ENCODE measurements at places on chromosomes 2 and 18.

DNA sequence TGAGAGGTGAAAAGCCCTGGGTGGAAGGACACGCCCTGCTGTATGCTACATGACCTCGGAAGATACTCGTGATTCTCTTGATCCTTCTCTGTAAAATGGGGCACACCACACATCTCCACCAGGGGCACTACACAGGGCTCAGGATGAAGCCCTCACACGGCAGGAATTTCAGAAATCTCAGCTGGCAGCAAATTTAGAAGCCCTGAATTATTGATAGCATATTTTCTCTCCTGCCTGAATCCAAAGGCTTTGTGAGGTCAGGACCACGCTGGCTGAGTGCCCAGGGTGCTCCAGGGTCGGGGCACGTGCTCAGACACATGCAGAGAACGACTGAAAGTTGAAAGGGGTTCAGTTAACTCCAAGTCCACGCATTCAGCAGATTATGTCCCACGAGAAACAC is 42.1 kb upstream of the GALR1 start:
- peak; percentile 72 for DNase-seq

DNA sequence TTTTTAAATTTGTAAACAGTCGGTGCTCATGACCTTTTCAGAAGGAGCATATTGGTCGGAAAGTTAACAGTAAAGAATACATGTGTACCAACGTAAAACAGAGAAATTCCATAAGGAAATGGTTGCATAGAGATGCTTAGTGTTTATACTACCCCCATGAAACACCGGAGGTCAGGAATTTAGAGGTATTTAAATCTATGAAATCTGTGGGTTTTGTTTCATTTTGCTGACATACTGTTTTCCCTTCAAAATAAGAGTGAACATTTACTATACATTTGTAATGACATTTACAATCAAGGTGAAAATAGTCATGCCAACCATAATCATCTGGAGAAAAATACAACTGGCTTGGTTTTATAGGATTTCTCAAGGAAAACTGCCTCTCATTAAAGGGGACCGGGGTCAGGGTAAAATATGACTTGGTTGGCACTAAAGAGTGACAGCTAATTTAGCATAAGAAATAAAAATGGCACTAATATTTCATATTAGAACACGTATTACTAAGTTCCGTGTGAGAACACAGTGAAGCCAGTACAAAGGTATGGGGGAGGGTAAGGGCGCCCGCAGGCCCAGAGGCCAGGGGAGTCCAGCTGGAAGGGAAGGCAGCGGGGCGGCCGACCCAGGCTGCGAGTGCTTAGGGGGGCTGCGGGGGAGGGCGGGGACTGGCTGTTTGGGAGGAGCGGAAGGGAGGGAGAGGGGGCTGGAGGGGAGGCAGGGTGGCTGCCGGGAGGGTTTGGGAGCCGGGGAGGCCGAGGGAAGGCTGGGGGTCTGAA is 1.1 kb upstream of the RNU4ATAC start:
- no peak for DNase-seq

DNA sequence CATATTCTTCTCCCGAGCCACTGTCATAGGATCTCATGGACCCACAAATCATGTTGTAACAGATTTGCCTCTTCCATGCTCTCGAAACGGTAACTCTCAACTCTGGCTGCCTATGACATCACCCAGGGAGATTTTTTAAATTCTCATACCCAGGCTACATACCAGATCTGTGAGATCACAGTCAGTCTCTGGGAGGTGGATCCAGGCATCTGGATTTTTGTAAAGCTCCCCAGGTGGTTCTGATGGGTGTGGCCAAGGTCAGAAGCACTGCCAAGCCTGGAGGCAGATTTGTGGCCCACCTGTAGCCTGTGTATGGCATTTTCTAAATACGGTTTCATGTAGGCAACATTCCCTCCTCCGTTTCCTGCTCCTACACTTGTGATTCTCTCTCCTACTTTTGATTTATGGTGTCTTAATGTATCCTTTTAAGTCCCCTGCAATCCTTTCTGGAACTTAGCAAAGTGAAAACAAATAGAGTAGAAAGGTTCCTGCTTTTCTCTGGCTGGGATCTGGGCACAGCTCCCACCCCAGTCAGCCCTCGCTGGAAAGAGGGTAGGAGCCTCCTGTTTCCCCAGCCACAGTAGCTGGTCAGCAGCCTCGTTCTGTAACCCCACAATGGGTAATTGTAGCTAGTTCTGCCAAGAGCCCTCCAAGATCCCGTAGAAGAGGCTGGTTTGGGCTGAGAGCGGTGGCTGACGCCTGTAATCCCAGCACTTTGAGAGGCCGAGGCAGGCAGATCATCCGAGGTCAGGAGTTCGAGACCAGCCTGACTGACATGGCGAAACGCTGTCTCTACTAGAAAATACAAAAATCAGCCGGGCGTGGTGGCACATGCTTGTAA is 96.2 kb downstream of the KLHL29 start:
- peak; percentile 20 for DNase-seq

GRCh38 chr18:38386146-38386545 is 820.5 kb upstream of the CELF4 start:
- no peak for DNase-seq

DNA sequence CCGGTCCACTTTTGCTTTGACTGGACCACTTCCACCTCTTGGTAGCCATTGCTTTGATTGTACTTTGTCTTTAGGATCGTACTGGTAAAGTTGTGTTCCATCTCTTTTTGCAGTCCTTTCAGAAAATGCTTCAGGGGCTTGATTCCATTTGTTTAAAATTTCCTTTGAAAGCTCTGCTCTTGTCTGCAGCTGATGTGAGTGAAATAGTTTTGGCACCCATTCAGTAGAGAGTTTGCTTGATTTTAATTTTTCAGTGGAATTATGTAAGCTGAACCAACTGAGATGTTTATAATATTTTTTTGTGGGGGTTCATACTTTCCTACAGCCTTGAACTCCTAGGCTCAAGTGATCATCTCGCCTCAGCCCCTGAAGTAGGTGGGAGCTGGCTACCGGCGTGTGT is 7.6 kb upstream of the MIB1 start:
- no peak for DNase-seq

- no peak for DNase-seq
Observed at GRCh38 chr2:174703430-174703829, 60.8 kb downstream of the CHRNA1 start.

- DNase-seq = no peak
Observed at GRCh38 chr2:84914334-84914733, 8.9 kb downstream of the TMSB10 start.

DNA sequence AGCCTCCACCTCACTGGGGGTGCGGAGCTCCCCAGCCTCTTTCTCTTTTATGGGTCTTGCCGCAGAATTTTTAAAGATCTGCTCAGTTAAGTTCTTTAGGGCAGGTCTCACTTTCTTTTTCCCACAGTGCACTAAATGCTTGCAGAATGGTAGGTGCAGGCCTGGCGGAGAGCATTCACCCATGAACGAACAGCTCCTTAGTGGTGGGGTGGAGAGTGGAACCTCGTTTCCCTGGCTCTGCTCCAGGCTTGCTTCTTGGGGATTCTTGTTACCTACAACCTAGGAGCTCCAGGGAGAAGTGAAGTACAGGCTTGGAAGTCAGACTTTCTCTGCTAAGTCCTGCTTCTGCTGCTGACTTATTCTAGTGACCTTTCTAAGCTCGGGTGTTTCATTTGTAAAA is 70.3 kb upstream of the PXDN start:
- no peak for DNase-seq

- DNase-seq = no peak
Observed at GRCh38 chr2:66494708-66495107, 59.8 kb downstream of the MEIS1 start.

- DNase-seq = no peak
Observed at GRCh38 chr2:15788830-15789229, 151.5 kb upstream of the MYCN start.

DNA sequence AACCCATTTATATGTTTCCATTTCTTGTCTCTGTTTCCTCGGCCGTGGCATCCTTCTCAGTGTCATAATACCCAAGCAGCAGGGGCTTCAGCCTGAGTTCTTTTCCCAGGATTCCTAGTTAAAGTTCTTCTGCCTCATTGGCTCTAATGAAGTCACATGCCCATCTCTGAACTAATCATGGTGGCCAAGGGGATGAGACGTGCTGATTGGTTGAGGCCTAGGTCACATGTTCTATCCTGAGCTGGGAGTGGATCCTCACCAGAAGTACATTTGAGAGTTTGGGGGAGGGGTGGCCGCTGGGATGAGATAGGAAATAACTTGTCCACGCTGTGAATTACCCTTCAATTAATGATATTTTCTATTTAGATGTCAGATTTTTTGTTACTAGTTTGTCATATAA is 3.8 kb upstream of the UGT1A5 start:
- no peak for DNase-seq

DNA sequence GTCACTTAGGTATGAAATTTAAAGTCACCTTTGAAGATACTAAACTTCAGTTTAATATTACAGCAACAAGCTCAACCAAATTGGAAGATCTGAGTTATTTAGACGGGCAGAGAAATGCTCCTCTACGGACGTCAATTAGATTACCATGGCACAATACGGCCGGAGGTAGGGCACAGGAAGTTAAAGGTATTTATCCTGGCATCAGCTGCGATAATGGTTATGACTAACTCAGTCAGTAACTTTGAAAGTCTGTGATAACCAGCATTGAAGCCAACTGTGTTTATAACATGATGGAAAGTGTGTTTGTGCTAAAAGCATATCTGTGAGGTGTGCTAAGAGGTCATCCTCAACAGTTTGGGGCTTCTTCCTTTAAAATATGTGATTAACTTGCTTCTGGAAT is 117.3 kb downstream of the WDSUB1 start:
- peak; percentile 73 for DNase-seq

DNA sequence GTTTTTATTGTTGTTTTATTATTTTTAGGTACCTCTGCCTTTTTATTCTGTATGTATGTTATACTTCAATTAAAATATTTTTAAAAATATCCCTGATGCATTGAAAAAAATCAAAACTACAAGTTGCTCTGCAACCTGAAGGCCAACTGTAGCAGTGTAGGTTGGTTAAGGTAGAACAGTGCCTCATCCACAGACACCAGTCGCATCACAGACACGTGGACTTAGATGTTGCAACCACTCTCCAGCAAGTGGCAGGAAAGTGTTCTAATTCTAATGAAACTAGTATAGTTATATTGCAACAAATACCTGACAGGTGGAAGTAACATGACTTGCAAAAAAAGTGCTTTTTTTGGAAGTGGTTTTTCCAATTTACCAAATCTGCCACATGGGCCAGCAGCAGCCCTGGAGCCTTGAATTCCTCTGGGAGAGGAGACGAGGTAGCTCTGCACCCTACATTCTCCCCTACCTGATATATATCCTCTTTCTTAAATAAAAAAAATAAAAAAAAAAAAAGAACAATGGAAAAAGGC is 28.4 kb upstream of the SLC3A1 start:
- no peak for DNase-seq

- DNase-seq = no peak
Observed at GRCh38 chr2:9883897-9884296, 40.6 kb downstream of the TAF1B start.

DNA sequence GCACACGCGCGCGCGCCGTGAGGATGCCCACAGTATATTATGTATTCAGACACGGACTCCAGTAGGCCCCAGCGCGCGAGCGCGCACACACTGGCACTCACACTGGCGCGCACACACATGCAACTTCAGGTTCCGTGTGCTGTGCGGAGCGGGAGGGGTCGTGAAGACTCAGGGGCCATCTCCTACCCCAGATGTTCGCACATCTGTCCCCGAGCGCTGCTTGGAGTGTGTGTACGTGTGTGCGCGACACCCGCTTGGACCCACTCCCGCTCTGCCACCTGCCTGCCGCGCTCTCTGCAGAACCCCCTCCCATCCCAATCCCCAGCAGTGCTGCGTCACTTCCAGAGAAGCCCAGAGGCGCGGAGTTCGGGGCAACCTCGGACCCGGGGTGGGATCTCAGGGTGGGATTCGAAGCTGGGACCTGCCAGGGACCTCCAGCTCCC is 2.6 kb downstream of the NRP2 start:
- DNase-seq = no peak

DNA sequence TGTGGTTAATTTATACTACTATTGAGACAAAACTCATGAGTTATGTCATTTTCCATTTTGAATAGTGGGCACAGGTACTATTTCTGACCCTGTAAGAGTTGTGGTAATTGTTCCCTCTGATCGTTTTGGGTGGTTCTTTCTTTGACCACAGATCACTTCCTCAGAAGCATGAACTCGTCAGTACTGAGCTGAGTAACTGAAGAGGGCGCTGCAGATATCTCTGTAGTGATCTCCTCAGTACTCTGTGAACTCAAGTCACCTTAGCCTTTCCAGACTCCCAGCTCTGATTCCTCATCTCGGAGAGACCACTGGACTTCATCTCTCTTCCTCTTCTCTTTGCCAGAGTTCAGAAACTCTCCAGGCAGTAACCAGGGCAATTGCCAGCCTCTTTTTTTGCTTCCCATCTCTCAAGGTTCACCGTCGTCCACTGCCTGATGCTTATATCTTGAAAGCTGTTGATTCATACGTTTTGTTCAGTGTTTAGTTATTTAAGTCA is 9.4 kb upstream of the IL1RL1 start:
- DNase-seq = peak; percentile 45

GRCh38 chr18:25134861-25135260 is 217.1 kb downstream of the ZNF521 start:
- no peak for DNase-seq

DNA sequence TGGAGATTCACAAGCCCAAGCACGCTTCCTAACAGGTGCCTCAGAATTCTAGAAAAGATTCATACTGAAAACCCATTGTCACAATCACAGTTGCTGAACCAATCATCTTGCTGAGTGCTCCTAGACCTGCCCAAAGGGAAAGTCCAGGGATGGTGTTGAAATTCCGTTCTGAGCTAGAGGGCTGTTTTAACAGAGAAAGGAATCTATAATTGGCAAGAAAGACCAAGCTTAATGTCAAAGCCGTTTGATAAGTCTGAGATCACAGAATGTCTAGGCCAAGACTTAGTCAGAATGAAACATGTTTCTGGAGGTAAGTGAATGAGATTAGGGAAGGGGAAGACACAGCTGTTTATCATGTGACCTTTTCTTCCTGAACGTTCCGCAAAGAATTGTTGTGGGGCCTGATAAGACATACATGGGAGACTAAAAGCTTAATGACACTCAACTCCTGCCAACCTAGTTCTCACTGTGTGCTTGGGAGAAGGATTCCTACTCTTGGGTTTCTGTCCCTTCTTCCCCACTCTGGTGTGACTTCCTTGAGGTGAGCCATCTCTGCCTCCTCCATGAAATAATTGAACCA is 27.5 kb downstream of the PMAIP1 start:
- no peak for DNase-seq

DNA sequence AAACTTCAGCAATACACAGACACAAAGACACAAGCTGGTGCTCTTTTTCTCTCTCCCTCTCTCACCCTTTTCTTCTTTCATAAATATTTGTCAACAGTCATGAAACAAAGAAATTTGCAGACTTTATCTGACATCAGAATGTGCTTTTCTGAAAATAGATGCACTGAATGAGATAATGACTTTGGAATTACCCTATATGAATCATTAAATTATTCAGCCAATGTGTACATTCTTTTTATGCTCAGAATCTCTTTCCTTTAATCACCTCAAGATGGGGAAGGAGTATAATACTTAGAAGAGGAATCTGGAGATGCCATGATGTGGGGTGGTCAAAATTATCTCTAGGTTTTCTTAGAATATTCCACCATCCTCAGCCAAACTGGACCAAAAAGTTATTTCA is 289.9 kb downstream of the LRRTM1 start:
- no peak for DNase-seq

GRCh38 chr2:199914372-199914958 is 3.4 kb downstream of the C2orf69 start:
- no peak for DNase-seq
